ENCODE measurements at places on chromosomes 3 and 15. TPM values are rescaled to one million over a fixed set of nuclear protein-coding genes. Genes with fewer than 3 reads are reported as not detected.

The AMT gene
- 11.5 TPM for polyA plus RNA-seq

The PARP15 gene
- 16.8 TPM for polyA plus RNA-seq

The SCAMP5 gene
- 26.5 TPM for polyA plus RNA-seq

The FAM107A gene
- 18.1 TPM for polyA plus RNA-seq

The PSTPIP1 gene
- 2.1 TPM for polyA plus RNA-seq

The BRK1 gene
- 260 TPM for polyA plus RNA-seq

DNA sequence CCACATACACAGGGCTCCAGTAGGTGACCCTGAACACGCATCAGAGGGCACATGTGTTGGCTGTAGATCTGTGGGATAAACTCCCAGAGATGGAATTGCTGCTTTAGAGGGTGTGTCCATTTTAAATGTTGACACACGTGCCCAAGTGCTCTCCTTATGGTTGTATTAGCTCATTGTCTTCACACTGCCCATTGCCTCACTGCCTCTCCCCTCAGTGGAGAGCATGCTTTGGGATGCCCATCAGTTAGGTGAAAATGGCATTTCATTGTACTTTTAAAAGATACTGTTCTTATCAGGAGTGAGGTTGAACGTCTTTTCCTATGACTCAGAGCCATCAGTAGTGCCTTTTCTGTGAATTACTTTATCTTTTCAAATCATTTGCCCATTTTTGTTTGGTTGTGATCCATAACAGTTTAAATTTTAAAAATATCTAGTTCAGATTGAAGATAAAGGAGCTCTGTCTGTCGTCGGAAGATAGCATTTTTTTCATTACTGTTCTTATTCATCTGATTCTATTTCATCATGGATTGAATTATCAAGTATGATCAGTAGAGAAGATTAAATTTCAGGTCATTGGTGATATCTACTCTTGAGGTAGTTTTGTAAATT, 120.7 kb downstream of the CHDH start:
- H3K27me3 ChIP-seq: no peaks in the 10 kb centered on the region
- H3K36me3 ChIP-seq: no peaks in the 10 kb centered on the region
- H3K4me1 ChIP-seq: peaks cover 4% of the 10 kb centered on the region
- H3K27ac ChIP-seq: no peak overlapping the region
- DNase-seq: no peak

- H3K4me3 ChIP-seq: no peak overlapping the region
- H3K36me3 ChIP-seq: no peaks in the 10 kb centered on the region
- DNase-seq: no peak
- H3K4me1 ChIP-seq: no peaks in the 10 kb centered on the region
Observed at GRCh38 chr3:27629366-27629765, 92.8 kb downstream of the EOMES start.

DNA sequence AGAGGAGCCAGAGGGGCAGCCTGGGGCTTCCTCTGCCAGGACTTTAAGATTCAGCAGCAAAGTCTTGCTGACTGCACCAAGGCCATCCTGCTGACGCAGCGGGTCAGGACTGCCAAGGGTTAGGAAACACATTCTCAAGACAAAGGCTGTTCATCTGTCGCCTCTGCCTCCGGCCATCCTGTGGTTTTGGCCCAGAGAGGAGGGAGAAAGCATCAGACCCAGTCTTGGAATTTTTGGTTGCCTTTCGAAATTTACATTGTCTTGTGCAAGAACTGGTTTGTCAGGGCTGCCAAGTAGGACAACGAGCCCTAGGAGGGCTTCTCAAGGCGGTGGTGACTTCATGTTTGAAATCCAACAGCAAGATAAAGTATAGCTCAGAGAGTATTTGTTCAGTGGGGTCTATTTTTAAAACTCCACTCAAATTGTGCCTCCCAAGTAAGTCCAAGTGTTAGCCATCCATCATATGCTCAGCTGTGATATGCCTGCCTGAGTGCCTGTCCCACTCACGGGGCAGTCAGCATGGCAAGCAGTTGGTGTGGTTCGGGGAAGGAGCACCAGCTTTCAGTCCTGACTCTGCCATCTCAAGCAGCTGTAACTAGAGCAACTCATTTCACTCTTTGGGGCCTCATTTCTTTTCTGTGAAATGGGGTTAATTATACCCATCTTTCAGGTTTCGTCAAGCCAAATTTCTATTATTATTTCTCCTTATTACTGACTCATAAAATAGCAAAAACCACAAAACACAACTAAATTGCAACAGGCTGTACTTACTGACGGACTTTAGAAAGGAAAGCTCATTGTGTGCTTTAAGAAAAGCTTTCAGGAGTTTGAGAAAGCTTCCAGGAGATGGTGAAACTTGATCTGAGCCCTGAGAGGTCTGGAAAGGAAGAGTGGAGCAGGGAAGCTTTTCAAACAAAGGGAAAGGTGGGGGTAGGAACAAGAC, 42.4 kb upstream of the RHO start:
- peaks cover 7% of the 10 kb centered on the region for H3K4me1 ChIP-seq
- H3K36me3 ChIP-seq: peaks cover 12% of the 10 kb centered on the region
- H3K27me3 ChIP-seq: no peaks in the 10 kb centered on the region
- peak; percentile 92 for DNase-seq

DNA sequence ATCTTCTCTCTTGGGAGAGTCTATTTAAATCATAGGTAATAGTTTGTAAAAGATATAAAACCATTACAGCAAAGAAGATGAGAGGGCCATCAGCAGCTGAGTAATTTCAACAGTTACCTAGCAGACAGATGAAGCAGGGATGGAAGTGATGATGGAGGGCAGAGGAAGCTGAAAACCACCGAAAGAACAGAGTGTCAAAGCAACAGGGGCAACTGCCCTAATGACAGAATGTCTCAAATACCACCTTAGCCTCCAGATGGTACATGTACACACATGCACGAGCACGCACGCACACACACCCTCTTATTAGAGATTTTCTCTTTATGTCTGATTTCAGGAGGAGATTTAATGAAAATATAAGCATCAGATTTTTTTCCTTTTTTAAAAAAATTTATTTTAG, 64.5 kb downstream of the NEDD4 start:
- no peaks in the 10 kb centered on the region for H3K36me3 ChIP-seq
- no peak for DNase-seq
- H3K4me3 ChIP-seq: no peak overlapping the region
- no peaks in the 10 kb centered on the region for H3K27me3 ChIP-seq
- H3K27ac ChIP-seq: no peak overlapping the region

- no peak overlapping the region for H3K4me3 ChIP-seq
- no peak for DNase-seq
- H3K36me3 ChIP-seq: no peaks in the 10 kb centered on the region
- no peaks in the 10 kb centered on the region for H3K4me1 ChIP-seq
- no peaks in the 10 kb centered on the region for H3K27me3 ChIP-seq
Observed at GRCh38 chr3:15805756-15806266, 8.0 kb upstream of the ANKRD28 start.

DNA sequence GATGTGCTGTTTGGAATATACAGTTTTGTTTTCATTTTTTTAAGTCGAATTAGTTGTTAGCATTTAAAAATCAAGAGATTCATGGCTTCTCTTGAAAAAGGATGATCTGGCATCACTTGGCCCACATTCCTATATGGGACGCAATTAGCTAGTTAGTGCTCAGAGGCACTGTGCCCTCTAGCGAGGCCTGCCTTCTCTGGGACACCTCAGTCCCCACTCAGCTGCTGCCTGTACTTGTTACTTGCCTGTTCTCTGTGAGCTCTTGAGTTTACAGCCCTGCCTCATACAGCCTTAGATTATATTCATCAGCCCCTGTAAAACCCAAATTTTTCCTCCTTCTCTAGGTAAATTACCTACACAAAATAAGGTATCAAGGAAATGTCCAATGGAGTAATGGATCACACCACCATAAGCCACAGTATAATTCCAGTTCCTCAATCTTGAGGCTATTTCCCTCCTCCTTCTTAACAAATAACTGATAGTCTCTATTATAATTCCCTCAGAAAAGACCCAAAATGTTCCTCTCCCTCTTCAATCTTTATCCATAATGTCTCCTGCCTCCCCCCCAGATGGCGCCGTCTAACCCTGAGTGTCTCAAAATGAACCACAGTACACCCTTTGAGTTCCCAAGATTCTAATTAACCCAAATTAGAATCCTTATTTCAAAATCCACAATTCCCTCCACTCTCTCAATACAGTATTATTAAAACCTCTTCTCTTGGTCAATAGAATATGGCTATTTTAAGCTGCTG, 2.7 kb downstream of the ZMAT3 start:
- H3K27me3 ChIP-seq: no peaks in the 10 kb centered on the region
- DNase-seq: no peak
- peaks cover 31% of the 10 kb centered on the region for H3K4me1 ChIP-seq

DNA sequence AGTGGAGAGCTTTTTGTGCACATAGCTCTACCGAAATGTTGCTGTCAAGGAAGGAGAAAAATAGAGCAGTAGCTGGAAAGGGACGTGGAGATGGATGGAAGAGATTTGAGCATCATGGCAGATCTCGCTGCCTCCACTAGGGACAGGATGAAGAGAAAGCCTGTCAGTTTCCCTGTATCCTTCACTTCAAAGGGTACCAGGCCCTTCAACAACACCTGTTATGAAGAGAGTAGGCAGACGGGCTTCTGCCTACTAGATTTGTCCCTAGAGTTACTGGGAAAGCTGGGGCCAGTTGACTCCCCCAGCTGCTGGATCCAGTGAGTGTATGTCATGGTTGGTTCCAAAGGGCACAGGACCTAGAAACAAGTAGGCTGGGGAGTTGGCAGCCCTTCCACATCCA, 150.8 kb downstream of the TLE3 start:
- no peaks in the 10 kb centered on the region for H3K27me3 ChIP-seq
- no peak for DNase-seq
- H3K36me3 ChIP-seq: no peaks in the 10 kb centered on the region
- H3K4me3 ChIP-seq: no peak overlapping the region
- no peaks in the 10 kb centered on the region for H3K4me1 ChIP-seq
- H3K27ac ChIP-seq: no peak overlapping the region

All from sigmoid colon (tissue), 7 donors.